Aorta (tissue), 5 donors: ENCODE measurements at places on chromosomes 3 and 15. TPM values are rescaled to one million over a fixed set of nuclear protein-coding genes. Genes with fewer than 3 reads are reported as not detected.

The SUCNR1 gene
- 3.2 TPM for total RNA-seq

The SQOR gene
- total RNA-seq, result 44.5 TPM

The MEX3B gene
- total RNA-seq, result 1.2 TPM

The GOLGA8S gene
- 0.52 TPM for total RNA-seq

The LYZL4 gene
- not detected for total RNA-seq

The XCR1 gene
- 0.63 TPM for total RNA-seq

The SLC28A2 gene
- total RNA-seq, result not detected

The LRRK1 gene
- total RNA-seq, result 20.0 TPM

The PLSCR2 gene
- total RNA-seq, result 1.0 TPM

The RNF123 gene
- 38.1 TPM for total RNA-seq

The RTP3 gene
- not detected for total RNA-seq

The MYL3 gene
- 3.0 TPM for total RNA-seq

The SKOR1 gene
- 1.3 TPM for total RNA-seq

The SNX22 gene
- 0.39 TPM for total RNA-seq

The GPR149 gene
- not detected for total RNA-seq

The RBMS3 gene
- 203 TPM for total RNA-seq

The DCBLD2 gene
- total RNA-seq, result 36.3 TPM

The DPPA2 gene
- total RNA-seq, result not detected

The HAPLN3 gene
- total RNA-seq, result 82.3 TPM

The SLC51A gene
- total RNA-seq, result 0.49 TPM

The PLAAT1 gene
- total RNA-seq, result not detected

The IMPG2 gene
- 0.63 TPM for total RNA-seq

The BSN gene
- 0.42 TPM for total RNA-seq

The PODXL2 gene
- total RNA-seq, result 4.0 TPM

The SCAPER gene
- 44.3 TPM for total RNA-seq

The PDZRN3 gene
- 86.3 TPM for total RNA-seq

The DLEC1 gene
- total RNA-seq, result 0.26 TPM
